GM13977 (cell line): ENCODE measurements at places on chromosomes 1 and 21.

- peak; percentile 4 for DNase-seq
These were observed 1034.1 kb upstream of the PRMT6 start for GRCh38 chr1:106022312-106022902.

- DNase-seq = no peak
These were observed 106.2 kb downstream of the RUNX1 start for GRCh38 chr21:34942911-34943310.

DNA sequence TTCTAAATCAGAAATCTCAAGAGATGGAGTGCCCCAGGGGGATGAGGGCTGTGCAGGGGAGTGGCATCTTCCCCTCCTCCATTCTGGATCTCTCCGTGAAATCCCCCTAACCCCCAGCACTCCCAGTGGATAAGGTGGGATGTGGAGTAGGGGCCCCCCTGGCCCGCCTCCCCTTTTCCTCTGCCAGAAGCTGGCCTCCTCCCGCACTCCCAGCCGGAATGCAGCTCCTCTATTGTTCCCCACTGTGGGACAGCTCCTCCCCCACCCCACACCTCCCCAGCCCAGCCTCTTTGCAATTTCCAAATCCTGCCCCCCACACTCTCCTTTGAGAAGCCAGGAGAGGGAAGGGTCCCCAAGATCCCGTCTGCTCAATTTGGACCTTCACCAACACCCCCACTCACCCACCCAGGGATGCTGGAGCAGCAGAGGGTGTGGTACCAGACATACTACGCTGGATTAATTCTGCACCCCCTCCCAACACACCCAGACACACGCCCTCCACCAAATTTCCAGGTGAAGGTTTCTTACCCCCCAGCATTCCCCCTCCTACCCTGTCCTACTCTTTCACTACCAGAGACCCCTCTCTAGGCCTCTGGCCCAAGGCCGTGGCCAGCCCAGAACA is 1.9 kb downstream of the MEX3A start:
- no peak for DNase-seq

- peak; percentile 46 for DNase-seq
These were observed 10.2 kb downstream of the DDI2 start for GRCh38 chr1:15627343-15627988.

DNA sequence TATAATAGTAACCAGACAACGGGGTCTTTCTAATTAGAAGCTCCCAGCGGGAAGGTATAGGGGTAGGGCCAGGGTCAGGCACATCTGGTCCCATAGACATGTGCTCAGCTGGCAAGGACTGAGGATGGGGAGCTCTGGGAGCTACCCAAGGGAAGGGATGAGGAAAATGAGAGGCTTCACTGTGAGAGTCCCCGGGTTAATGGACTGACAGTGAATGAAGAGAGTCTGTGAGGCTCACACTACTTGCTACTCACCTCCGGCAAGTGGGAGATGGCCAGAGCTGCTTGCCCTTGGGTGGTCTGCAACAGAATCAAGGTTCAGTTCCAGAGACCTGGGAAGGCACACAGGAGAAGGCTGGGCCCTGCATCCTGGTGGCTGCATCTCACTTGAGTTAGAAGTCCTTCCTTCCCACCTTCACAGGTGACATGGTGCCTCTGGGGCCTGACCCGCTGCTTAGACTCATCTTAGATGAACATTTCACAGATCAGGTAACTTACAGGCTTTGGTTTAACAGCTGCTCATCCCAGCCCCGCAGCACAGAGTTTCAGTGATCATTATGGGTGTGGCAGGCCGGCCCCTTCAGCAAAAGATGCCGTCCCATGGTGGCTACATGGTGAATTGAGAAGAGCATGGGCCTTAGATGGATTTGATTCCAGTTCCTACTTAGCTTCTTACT is 31.7 kb downstream of the EIF2D start:
- DNase-seq = no peak

DNA sequence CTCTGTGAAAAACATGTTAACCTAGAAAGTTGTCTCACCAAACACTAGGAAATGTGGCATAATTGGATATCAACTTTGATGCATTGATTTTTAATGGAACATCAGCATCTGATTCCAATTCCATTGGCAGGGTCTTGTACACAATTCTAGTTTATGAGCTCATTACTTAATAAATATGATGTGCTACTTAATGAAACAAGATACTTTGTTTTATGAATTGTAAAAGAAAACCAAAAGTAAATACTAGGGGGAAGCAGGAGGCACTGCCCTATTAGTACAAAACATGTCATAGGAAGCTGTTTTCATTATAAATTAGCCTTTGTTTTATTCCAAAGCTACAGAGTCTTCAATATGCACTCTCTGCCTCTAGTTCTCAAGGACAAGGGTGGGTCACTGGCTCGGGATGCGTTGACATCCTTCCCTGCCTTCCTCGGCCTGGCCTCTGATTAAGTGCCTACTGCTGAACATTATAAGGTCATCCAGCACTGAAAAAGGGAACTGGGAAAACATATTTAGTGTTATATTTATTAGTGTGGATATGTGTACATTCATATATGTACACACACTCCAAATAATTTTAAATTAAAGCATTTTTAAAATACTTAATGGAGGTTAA is 185.2 kb downstream of the USH2A start:
- DNase-seq = no peak

DNA sequence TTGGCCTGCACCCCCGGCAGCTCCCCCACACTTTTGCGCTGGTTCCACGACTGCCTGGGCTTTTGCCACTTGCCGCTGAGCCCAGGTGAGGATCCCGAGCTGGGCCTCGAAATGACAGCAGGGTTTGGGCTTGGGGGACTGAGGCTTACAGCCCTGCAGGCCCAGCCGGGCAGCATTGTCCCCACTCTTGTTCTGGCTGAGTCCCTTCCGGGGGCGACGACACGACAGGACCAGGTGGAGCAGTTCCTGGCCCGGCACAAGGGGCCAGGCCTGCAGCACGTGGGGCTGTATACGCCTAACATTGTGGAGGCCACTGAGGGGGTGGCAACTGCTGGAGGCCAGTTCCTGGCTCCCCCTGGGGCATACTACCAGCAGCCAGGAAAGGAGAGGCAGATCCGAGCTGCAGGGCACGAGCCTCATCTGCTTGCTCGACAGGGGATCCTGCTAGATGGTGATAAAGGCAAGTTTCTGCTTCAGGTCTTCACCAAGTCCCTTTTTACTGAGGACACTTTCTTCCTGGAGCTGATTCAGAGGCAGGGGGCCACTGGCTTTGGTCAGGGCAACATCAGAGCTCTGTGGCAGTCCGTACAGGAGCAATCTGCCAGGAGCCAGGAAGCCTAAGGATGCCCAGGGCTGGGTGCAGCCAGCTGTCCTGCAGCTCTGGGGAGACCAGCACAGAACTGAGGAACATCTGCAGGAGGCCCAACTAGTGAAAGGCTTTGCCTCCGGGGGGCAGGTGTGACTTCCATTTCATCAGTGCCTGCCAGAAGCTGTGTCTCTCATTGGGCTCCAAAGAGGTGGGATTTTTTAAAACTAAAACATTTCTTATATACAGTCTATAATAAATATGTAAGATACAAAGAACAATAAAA is 1.2 kb downstream of the HPDL start:
- DNase-seq = no peak

DNA sequence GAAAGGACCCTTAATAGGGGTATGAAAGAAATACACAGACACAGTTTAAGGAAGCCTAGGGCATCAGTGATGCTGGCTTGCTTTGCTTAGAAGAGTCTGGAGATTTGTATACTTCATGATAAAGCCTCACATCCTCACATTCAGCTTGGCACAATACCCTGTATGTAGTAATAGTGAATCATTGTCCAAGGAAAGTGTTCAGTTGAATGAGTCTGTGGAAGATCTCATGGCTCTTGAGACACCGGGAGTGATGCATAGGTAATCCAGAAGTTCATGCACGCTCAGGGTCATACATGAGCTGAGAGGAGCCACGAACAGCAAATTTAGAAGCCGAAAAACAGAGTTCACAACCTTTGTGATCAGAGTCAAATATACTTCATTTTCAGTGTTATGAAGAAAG is 537.2 kb upstream of the TMPRSS15 start:
- no peak for DNase-seq

DNA sequence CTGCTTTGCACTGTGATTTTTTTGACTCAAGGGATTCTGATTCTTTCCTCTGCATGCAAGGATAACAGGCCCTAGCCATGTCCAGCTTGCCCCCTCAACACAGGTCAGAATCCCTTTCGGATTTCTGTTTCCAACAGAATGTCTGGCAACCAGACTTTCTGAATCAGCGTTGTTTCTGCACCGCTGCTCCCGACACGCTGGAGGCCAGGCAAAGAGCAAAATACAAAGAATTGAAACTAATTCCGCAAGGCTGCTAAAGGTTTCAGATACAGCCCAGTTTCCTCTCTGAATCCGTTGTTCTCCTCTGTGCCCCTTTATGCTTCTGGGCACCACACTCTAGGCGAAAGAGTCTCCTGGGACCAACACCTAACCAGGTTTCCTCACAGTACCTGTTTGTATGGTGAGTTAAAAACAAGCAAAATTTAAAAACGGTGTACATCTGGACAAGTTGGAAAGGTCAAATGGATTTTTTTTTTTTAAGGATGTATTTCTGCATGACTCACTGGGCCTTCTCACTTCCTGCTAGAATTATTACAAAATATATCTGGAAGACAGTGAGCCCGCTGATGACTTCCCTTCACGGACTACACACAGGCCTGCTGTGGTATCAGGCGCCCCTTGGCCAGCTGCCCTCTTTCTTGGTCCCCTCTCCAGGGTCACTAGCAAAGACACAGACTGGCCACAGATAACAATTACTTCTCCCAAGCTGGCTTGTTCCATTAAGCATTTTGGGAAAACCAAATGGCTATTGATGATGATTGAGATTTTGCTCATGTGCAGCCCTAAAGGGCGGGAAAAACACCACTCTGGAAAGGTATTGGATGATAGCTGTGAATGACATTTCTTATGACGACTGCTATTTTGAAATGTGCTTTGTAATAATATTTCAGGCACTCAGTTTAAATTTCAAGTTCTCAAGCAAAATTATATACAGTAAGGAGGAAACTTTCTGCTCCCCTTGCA is 118.3 kb downstream of the TGFB2 start:
- DNase-seq = no peak

- DNase-seq = no peak
These were observed 157.0 kb downstream of the PCBP3 start for GRCh38 chr21:45800339-45801080.

DNA sequence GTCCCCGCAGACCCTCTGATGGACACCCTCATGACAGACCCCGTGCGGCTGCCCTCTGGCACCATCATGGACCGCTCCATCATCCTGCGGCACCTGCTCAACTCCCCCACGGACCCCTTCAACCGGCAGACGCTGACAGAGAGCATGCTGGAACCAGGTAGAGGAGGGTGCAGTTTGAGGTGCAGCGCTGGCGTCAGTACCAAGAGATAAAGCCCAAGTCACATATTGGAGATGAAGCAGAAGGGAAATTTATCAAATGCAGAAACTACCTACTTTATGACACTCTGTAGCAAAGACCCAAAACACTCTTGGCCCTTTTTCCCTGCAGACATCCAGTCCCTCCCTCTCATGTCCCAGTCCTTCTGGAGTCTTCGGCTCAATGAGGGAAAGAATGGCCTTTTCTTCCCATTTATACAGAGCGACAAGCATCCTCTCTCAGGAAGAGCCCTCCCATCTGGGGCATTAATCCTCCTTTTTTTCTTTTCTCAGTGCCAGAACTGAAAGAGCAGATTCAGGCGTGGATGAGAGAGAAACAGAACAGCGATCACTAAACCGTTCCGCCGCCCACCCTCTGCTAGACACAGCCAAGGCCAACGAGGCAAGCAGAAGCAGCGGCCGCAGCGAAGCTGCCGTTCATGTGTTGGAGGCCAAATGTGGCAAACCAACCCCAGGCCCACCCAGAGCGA is 30.8 kb upstream of the KIF1B start:
- no peak for DNase-seq

DNA sequence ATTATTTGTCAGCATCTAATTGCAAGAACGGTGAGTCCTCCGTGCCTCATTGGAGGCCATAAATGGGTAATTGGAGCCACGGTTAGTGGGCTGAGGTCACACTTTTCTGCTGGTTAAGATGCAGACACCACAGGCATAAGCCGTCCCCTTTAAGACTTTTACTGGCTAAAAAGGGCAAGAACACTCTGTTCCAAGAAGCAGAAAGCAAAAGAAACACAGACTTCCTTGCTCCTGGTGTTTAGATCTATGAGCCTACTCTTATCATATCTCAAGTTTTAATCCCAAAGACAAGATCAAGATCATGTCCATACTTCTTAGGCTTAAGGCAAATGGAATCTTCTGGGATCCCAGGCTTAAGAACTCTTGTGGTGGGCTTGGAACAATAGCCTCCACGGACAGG is 17.3 kb upstream of the GJA5 start:
- no peak for DNase-seq

DNA sequence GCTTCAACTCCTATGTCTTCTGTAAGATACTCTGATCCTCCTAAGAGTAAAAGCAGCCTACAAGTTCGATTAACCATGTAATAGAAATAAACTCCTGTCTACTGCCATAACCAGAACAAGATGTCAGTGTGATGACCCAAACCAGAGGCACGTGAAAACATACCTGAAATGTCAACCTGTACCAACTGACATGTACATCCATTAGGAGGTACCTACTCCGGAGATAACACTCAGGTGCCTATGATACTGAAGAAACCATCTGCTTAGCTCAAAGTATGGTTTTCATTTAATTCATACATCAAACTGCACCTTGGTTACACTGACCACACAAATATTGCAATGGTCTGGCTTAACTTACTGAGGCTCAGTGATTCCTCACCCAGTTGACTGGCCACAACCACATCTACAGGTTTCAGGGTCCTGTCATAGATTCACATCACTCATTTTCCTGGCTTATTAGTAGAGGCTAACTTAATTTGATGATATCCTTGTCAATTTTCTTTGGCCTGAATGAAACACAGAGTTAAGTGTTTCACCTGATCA is 4.4 kb downstream of the ITPKB start:
- no peak for DNase-seq

DNA sequence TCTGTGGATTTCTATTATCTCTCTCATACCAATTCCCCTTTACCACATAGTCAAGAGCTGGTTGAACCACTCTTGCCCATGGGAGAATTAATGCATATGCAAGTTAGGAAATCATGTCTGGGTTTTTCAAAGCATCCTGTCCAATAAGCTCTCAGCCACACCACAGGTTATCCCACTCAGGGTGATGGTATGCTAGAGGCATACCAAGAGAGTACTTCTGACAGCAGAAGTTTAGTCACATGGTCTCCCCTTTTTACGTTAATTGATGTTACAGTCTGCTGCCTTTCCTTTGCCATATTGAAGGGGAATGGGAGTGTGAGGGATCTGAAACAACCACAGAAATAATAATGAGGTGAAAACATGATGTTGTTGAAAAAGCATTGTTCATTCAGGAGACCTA is 135.8 kb upstream of the PBX1 start:
- DNase-seq = no peak

- DNase-seq = no peak
These were observed 558.3 kb downstream of the MATN1 start for GRCh38 chr1:30165116-30165515.

- no peak for DNase-seq
These were observed 1.5 kb downstream of the B4GALT2 start for GRCh38 chr1:43980255-43981134.

DNA sequence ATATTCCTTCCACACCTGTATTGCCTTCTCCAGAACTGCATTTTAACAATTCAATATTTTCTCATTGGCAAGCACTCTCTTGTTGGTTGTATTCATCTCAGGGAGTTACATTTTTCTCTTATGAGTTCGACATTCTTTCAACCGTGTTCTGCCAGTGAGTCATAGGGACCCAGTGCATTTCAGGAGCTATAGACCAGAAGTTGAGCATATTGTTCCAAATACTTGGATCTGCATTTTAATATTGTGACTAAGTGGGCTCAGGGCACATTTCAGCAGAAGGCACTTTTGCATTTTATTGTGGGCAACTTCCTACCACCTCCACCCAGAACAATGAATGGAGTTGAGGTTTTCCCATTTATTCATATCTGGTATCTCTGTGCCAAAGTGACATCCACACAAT is 132.8 kb downstream of the TNFSF18 start:
- DNase-seq = no peak
